ENCODE measurements at places on chromosomes 3 and 15.

GRCh38 chr3:13229273-13229949, 156.2 kb upstream of the IQSEC1 start:
- no peak for DNase-seq

DNA sequence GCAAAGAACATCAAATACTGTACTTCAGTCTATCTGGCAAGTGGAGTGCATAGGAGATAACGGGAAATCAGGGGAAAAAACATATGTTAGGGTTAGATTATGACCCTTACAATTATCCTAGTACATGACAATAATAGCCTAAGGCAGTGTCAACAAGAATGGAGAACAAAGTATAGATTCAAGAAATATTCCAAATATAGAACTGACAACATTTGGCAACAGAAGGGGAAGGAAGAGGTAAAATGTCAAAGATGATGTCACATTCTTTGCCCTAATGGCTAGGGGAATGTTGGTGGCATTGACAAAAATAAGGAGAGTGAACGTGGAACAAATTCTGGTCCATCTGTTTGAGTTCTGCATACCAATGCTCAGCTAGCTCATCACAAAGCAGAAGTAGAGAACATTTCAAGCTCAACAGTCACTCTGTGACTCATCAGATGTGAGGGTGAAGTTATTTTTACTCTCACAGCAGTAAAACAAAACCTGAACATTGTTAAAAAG, 15.5 kb upstream of the ATP8B4 start:
- no peak for DNase-seq

GRCh38 chr3:12454076-12454815, 30.0 kb upstream of the TSEN2 start:
- no peak for DNase-seq

GRCh38 chr3:121477589-121477988, 68.2 kb downstream of the POLQ start:
- no peak for DNase-seq

DNA sequence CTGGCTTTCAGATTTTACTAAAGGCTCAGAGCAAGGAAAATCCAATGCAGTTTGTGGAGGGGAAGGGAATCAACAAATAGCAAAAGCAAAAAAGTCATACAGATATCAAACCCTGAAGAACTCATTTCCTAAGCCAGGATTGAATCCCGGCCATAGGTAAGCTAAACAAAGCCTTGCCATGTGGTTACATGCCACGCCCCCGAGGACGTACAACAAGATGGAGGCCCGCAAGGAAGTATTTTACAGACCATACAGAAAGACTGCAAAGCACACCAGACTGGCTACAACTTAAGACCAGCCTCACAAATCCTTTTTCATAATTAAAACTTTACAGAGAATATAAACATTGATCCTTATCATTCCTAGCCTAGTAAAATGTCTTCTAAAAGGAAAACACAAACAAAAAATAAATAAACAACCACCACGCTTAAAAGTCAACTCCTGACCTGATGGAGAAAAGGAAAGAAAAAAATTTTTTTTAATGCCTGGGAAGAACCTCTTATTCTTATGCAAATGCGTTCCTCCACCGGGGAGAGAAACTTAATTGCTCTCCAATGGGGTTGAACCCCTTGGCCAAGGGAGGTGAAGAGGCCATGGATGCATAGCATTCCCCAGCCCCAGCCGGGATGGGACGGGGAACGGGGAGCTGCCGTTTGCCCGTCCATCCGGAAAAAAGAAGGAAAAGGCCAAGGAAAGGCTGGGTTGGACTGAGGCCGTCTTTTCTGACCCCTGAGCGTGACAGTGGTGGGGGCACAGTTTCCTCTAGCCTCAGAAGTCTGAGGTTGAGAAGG, 39.3 kb downstream of the IL1RAP start:
- no peak for DNase-seq

All from T-helper 22 cell (primary cell).